ENCODE measurements at places on chromosomes 3 and 15. TPM values are rescaled to one million over a fixed set of nuclear protein-coding genes. Genes with fewer than 3 reads are reported as not detected.
A peak's percentile ranks its signal among the peaks of the same experiment; 100 is the strongest.

Gene DVL3
- total RNA-seq = 24.2 TPM

DNA sequence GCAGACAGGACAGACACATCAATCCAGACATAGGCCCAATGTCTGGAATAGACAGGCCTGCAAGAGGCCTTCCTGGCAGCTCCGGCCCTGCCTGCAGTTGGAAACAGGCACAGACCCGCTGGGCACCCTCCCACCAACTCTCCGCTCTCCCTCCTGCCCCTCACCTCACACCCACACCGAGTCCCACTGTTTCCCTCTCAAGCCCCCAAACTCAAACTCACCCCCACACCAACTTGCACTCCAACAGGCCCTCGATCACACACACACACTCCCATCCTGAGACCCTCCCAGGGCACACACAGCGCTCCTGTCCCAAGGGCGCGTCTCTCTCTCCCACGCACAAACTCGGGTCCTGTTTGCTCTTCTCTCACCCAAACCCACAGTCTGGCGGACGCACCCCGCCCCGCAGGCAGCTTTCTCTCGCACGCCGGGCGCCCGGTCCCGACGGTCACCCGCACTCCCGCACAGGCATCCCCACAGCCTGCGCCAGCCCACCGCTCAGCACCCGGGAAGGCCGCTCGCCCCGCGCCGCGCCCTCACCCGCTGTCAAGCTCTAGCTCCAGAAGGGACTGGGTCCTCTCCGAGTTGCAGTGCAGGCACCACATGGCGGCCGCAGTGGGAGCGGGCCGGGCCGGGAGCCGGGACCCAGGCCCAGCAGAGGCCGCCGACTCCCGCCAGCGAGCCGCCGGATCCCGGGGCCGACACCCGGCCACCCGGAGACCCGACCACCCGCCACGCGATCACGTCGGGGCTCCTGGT lies 106.2 kb downstream of the IQSEC1 start:
- DNase-seq = peak; percentile 22

- DNase-seq = peak; percentile 26
Measured at GRCh38 chr15:91186904-91187656, 87.0 kb downstream of the SV2B start.

DNA sequence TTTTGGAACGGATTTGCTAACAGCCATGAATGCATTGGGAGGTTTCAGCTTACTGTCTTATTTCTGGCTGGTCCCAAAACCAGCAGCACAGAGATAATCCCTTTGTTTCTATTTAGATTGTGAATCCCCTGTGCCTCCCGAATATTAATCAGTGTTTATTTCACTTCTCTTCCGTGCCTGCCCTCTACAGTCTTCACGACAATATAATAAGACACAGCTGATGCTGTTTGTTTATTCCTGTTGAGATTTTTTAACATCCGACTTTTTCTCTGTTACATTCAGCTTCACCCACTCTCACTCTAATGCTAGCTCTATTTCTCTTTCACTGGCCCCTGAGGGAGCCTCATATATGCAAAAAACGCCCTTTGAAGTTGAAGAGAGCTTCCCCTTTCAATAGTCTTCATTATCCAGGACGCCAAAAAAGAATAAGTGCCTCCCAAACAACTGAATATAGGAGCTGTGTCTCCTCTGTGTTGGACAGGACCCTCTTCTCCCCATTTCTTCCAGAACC lies 995.3 kb downstream of the ROBO2 start:
- no peak for DNase-seq

GRCh38 chr15:85718981-85719380 lies 75.7 kb downstream of the KLHL25 start:
- no peak for DNase-seq

Gene CTXND1
- not detected for total RNA-seq

Gene DHFR2
- total RNA-seq = 2.3 TPM

Gene SNAPC5
- total RNA-seq = 26.3 TPM

Gene MESP2
- 0.28 TPM for total RNA-seq

- DNase-seq = no peak
Measured at GRCh38 chr3:133441867-133442270, 42.0 kb downstream of the BFSP2 start.

Gene GOLGA6L9
- total RNA-seq = 1.1 TPM

- no peak for DNase-seq
Measured at GRCh38 chr15:66099950-66100671, 153.4 kb downstream of the MEGF11 start.

Gene FAM107A
- not detected for total RNA-seq

DNA sequence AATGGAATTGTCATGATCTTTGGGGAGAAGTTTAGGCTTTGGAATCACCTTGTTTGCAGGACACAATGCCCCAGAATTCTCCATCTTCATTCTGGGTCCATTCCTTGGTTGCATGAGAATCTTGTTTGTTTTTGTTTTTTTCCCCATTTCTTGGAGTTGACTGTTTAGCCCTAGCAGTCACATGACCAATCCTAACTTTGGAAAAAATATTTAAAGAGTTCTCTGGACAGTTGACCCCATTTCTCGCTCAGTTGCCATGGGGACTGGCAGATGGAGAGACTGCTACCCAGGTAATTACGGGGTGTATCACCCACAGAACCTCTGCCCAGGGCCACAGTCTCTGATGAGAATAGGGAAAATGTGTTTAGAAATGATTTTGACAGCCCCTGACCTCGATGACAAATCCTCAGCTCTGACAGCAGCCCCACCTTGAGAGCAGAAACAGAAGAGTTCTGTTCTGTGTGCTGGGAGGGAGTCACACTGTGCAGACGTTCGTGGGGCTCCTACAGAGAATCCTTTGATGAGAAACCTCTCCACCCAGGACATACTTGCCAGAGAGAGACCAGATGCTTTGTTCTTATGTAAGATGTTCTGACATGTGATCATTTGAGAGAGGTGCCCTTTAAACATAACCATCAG lies 57.7 kb downstream of the IL16 start:
- peak; percentile 31 for DNase-seq

Gene CCDC33
- not detected for total RNA-seq

DNA sequence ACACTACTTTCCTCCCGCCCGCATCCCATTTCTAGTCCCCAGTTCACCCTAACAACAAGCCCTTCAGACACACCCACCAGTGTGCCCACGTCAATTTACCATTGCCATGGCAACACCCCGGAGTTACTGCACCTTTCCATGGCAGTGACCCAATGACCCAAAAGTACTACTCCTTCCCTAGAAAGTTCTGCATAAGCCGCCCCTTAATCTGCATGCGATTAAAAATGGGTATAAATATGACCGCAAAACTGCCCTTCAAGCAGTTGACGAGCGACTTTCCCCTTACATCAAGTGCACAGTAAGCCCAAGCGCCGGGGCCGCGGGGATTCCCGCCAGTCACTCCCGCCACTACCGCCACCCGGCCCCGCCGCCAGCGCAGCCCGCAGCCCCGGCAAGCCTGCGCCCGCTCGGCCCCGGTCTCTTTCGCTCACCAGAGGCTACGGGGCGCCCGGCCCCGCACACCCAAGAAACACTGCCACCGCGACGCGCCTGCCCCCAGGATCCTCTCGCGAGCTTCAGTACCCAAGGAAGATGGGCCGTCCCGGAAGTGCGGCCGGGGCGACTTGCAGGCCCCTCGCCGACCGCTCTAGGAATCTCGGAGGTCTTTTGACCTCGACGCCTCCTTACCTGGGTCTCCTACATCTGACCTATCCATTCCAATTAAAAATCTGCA lies 27.2 kb upstream of the ZNF502 start:
- DNase-seq = peak; percentile 84

Gene RASGRP1
- total RNA-seq = 1.9 TPM

- DNase-seq = no peak
Measured at GRCh38 chr3:52440249-52440551, 4.7 kb downstream of the SEMA3G start.

Gene NUP210
- total RNA-seq = under 0.01 TPM

Gene RTP3
- total RNA-seq = not detected

DNA sequence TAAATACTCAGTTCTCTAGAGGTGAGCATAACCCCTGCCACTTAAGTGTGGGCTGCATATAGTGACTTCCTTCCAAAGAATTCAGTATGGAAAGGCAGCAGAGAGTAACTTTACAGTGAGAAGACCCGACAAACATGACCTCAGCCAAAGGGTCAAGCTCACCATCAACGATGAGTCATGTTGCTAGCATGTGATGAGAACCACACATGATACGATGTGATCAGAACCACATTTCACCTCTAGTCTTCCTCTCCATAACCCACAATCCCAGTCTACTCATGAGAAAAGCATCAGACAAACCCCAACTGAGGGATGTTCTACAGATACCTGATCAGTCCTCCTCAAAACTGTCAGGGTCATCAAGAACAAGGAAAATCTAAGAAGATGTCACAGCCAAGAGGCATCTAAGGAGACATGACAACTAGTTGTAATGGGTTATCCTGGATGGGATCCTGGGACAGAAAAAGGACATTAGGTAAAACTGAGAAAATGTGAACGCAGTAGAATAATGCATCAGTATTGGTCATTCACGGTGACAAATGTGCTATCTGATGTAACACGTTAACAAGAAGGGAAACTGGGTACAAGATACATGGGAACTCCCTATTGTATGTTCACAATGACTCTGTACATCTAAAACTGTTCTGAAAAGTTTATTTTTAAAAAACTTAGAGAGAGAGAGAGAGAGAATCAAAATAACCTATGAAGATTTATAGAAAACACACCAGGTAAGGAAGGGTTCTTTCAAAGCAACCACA lies 28.3 kb downstream of the SEC61A1 start:
- DNase-seq = peak; percentile 98

DNA sequence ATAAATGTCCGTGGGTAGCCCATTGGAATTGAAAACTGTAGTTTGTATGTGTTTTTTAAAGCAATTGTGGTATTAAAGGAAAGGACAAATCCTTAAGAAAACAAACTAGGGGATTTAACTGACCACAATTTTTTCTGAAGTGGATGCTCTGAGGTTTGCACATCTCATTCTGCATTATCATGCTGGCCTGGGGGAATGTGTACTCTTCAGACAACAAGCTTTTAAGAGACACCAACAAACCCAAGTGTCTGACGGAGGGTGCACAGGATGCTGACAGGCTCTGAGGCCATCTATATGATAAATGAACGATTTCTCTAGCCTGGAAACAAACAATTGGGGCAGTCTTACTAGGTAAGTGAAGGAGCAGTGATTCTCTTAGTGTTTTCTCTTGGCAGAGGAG lies 9.1 kb downstream of the LINS1 start:
- peak; percentile 71 for DNase-seq

GRCh38 chr3:151075869-151076562 lies 9.4 kb upstream of the MED12L start:
- no peak for DNase-seq

DNA sequence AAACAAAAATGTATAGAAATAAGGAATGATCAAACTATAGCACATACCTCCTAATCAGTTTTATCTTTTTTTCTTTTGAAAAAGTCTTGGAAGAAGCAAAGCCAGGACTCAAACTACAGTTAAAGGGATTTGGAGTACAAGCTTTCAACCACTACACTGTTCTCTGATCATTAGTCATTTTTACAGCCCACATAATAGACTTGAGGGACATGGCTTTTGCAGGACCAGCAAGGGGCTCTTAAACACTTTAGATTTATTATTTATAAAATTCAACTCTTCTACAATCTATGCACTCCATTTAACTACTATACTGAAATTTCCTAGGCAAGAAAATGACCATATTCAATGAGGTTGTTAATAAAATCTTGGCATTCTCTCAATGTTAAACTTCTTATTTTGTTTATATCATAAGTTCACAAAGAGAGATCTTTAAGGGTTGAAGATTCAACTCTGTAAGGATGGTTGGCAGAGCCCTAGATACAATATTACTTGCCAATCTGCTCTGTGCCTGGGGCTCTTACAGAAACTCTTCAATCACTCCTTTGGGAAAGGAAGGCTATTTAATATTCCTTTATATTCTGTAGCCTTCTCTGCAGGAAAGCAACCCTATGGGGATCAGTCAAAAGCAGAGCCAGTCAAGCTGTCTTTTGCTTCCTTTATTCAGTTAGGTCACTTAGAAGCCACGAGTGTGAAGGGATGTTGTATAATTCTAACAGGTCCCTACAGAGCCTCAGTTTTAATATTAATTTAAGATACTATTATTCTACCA lies 557.7 kb upstream of the SGO1 start:
- DNase-seq = no peak

Gene LIPC
- not detected for total RNA-seq

Gene DUOX1
- total RNA-seq = not detected

Gene CCR3
- total RNA-seq = not detected

GRCh38 chr3:172155897-172156585 lies 116.7 kb downstream of the FNDC3B start:
- no peak for DNase-seq

DNA sequence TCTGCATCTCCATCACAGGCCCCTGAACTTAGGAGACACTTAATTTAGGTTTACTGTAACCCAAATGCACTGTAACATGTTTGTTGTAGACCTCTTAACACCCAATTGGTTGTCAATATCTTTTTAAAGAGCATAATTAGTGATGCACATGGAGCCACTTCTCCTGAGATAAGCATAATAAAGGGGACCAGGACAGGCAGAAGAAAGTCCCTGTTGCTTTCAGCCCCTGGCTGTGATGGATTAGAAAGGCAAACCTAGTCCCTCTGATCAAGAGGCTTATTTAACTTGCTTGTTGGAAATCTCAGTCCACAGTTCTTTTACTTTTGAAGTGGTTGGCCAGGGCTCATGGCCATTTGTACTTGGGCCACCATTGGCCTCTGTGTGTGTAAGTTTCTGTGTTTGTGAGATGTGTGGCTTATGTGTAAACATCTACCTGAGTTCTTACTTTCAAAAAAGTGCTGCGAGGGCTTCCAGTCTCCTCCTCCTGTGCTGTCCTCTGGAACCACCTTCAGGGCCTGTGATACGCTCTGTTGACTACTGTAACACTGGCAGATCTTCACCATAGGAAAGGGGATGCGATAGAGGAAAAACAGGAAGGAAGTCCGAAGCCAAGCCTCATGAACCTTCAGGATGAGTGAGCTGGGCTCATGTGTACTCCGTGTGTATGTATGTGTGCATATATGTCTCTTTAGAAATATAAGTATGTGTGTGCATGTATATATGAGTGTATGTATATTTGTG lies 136.2 kb downstream of the EPHB1 start:
- no peak for DNase-seq

Gene PPP2R3A
- total RNA-seq = 46.7 TPM

DNA sequence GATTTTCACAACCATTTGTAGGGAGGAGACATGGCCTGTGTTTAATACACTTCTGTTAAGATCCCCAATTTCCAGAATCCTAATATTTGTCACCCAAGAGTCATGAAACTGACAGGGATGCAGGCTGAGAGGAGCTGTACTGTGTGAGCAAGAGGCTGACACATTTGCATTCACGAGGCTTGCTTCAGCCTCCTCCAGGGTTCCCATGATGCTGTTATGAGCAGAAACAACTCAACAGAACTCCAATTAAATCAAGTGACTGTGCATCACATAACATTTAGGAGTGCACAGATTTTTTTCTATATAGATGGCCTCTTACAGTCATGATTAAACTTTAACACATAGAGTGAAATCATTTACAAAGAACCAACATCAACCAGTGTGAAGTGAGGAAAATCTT lies 292.3 kb upstream of the STT3B start:
- DNase-seq = no peak

Gene BNIP2
- 108 TPM for total RNA-seq

Data from IMR-90 (cell line).